ENCODE measurements at places on chromosomes 16 and 17. TPM values are rescaled to one million over a fixed set of nuclear protein-coding genes. Genes with fewer than 3 reads are reported as not detected.

Gene ARMC7
- 8.1 TPM for total RNA-seq

GRCh38 chr16:22816475-22816874 is 2.5 kb downstream of the HS3ST2 start:
- peaks cover 25% of the 10 kb centered on the region for H3K27me3 ChIP-seq
- H3K36me3 ChIP-seq = no peaks in the 10 kb centered on the region
- no peak overlapping the region for H3K4me3 ChIP-seq
- H3K27ac ChIP-seq = no peak overlapping the region
- no peak for DNase-seq
- H3K4me1 ChIP-seq = no peaks in the 10 kb centered on the region

Gene SMIM22
- 80.4 TPM for total RNA-seq

Gene ITGAD
- total RNA-seq = 1.5 TPM

DNA sequence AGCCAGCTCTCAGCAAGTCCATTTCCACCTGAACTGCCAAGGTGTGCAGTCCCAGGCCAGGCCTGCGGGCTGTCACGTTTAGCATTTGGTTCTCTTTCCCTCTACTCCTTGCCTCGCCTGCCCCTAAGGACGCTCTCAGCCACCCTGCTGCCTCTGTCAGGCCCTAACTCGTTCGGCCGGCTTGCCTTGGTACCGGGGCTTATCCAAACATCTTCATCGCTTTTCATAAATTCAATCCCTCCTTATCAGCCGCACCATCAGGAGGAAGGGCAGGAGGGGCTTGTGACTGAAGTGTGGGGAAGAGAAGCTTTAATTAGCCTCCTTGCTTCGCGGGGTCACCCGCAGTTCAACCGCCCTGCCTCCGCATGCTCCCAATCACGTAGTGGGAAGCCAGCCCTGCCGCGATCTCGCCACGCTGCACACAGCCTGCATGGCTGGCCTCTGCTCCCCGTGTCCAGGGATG is 231.1 kb downstream of the SOX9 start:
- H3K27ac ChIP-seq = no peak overlapping the region
- peaks cover 8% of the 10 kb centered on the region for H3K4me1 ChIP-seq
- no peaks in the 10 kb centered on the region for H3K27me3 ChIP-seq
- peak; percentile 75 for DNase-seq
